Left ventricle myocardium superior (tissue), 1 donor: ENCODE measurements at places on chromosomes 5 and 9. TPM values are rescaled to one million over a fixed set of nuclear protein-coding genes. Genes with fewer than 3 reads are reported as not detected.

The EQTN gene
- not detected for total RNA-seq

The PCDHGB4 gene
- 5.4 TPM for total RNA-seq

The HRH2 gene
- 58.0 TPM for total RNA-seq

The GHR gene
- 11.9 TPM for total RNA-seq

DNA sequence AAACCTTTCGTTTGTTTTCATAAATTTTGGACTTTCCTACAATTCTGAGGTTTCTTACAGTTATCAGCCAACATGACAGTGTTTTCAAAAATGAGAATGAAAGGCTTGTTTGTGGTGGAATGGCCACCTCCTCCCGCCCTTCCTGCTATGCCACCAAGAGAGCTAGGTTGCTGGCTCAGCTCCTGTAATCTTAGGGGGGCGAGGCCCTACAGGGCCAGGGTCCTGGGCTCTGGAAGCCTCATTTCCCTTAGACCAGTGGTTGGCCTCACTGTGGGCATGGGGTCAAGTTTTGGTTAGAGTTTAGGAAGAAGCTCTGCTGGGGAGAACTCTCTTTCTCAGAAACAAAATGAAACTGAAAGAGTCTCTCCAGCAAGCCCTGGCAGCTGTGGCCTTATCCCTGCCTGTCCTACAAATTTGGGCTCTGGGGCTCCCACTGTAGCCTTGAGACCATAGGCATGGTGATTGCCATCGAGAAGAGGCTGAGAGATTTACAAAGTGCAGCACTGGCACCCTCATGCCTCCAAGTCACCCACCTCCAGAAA is 66.2 kb downstream of the IRX1 start:
- no peak for DNase-seq

DNA sequence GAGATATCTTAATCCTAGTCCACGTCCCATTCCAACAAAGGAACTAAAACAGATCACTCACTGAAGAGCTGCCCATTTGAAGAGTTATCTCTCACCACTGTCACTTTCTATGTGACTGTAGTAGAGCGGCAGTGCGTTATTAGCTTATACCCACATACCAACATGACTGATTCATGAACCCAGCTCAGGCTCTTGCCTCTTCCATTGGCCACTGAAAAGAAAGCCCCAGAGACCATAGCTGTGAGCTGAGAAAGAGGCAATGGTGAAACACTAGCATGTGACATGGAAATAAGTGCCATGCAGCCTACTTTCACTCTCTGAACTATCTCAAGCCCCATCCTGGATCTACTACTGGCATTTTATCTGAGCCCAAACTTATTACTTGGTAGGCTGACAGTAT is 151.7 kb upstream of the MOCS2 start:
- no peak for DNase-seq

GRCh38 chr5:82799361-82800077 is 277.7 kb downstream of the TMEM167A start:
- no peak for DNase-seq

GRCh38 chr5:74624501-74624900 is 16.0 kb downstream of the ENC1 start:
- no peak for DNase-seq

- no peak for DNase-seq
Measured at GRCh38 chr9:131731644-131732043, 8.2 kb downstream of the RAPGEF1 start.

DNA sequence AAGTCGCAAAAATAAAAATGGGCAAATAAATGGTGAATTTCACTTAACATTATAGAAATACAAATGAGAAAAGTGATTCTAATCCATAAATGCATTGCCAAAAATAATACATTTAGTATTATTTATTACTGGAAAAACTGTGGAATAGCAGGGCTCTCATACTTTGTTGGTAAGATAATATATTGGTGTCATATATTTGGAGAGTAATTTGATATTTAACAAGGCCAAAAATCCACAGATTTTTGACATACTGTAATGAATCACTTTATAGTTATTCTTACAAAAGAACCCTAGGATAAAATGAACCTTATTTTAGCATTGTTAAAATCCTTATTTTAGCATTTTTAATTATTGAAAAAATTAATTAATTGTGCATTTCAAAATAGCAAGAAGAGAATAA is 397.2 kb upstream of the DAB2 start:
- no peak for DNase-seq
